ENCODE measurements at places on chromosomes 2 and 18.

DNA sequence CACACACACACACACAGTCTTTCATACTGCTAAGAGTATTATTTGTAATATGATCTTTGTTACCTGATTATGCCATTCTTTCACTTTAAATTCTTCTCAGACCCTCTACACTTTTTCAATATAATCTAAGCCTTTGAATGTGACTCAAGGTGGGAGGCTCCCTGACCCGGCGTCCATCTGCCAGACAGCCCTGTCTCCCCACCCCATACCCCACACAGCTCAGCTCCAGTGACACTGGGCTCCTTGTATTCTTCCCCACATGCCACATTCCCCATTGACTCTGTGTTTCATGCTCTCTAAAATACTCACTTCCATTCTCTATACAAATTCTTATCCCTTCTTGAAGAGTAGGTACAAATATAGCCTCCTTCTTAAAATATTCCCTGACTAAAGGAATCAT lies 442.2 kb downstream of the TGIF1 start:
- no peak for DNase-seq

DNA sequence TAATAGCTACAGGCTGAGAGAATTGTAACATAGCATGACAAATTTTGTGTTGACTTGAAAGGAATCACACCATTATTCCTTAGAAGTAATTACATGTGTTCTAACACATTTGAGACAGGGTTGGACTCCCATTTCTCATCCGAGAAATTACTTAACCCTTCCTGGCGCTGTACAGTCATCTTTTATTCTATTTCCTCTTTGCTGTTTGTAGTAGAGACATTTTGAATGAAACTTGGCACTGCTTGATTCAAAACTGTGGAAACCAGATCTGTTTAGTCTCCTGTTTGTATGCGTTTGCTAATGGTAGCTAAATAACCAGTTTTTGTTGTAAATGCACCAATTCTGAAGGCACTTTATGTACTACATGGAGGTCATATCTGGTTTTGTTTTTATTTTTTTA lies 231.9 kb downstream of the ALPK2 start:
- DNase-seq = no peak

DNA sequence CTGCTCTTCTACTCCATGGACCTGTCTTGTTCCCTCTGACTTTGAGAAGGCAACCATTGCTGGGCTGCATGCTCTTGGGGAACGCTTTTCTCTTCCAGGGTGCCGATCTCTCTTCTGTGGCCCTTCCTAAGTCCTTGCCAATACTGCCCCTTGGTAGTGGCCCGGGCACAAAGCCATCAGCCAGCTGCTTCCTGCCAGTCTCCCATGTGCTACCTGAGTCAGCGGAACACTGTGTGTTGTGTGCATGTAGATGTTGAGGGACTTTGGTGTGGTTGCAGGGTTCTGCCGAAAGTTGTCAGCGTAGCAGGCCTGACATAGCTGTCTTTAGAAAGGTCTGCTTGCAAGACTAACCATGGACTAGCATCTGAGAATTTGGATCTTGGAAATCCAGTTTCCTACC lies 35.4 kb downstream of the MGAT5 start:
- no peak for DNase-seq

GRCh38 chr2:62800618-62801017 lies 95.1 kb downstream of the EHBP1 start:
- no peak for DNase-seq

DNA sequence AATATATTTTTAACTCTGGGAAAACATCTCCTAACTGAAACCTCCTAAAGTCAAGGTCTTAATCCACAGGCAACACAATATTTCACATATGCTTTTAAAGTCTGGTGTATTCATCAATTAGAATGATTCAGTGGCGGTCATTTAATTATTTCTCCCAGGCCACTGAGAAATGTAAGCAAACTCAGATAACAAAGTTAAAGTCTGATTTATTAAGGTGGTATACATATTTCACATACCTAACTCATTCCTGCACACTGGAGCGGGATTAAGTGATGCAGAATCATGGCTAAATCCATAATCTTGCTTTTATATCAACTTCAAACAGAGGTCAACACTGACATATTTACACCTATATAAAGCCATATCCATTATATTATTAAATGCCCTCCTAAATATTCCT lies 43.7 kb downstream of the FRZB start:
- no peak for DNase-seq

- no peak for DNase-seq
These were observed 19.1 kb upstream of the IL18R1 start for GRCh38 chr2:102336502-102336945.

DNA sequence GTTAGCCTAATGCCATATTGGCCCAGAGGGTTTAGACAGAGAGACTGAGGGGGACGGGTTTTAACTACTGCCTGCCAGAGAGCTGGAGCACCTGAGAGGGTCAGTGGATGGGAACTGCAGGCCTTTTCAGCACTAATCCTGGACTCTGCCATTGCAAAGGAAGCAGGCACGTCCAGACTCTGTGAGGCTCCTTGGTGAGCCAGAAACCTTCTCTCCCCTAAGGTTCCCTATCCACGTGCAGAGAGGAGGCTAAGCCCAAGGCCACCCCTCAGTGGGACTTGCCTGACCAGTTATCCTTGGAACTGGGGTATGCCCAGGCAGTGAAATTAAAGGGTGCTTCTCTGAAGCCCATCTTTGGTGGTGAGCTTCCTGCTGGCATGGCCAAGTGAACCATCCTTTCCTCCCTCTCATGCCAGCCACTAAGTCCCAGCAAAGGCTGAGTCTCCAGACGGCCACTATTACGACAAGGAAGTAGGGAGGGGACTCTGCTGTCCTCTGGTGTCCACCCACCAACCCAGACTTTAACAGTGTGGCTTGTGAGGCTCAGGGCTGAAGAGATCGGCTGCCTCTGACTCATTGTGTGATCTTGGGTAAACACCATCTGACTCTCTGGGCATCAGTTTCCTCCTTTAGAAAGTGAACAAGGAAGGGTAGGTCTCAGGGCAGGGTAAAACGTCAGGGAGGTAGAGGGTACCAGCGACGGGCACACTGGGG lies 3.9 kb upstream of the MLPH start:
- peak; percentile 76 for DNase-seq

DNA sequence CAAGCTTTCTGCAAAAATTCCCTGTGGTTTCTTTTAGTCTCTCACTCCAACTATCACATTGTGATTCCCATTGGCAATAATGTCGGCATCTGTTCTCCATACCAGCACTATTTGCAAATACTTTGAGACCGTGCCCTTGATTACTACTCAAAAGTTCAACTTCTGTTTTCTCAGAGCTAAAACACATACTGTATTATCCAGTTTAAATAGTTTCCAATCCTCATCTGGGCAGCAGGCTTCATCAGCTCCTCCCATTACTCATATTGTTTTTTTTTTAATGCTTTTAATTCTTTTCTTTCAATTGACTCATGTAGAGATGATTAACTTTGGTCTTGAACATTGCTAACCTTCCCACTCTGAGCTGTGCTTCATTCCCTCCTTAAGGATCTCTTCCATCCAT lies 135.8 kb downstream of the METTL8 start:
- peak; percentile 88 for DNase-seq

GRCh38 chr2:69453475-69454129 lies 16.4 kb upstream of the NFU1 start:
- no peak for DNase-seq

DNA sequence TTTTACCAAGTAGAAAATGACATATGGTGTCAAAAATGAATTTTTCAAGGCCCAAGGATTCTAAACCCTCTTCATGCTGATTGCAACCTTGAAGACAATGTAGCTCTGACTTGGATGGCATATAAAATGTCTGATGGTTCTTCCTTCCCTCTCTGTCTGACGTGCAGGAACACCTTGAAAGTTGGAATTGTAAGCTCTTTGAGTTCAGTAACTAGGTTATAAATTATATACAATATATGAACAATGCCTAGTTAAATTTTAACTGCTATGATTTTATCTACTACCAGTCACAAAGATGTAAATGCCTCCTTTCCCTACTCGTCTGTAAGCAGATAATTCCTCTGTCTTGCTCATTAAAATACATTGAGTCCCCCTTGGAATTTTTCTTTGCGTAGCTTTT lies 89.5 kb upstream of the TMEM17 start:
- DNase-seq = no peak

DNA sequence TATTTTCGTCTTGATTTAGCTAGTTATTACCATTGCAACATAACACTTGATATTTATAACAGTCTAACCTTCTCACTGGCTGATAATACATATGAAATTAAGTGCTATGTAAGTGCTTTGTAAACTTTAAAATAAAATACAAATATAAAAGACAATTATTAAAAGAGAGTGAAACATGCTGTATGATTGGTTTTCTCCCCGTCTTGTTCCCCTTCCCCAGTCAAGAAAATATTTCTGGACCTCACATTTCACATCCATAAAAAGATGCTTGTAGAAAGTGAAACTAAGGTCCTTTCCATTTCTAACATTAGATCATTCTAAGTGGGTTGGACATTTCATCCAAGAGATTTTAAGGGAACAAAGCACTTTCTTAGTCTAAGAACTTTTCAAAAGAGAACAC lies 310.2 kb upstream of the LRATD1 start:
- no peak for DNase-seq
